ENCODE measurements at places on chromosomes 1 and 21. TPM values are rescaled to one million over a fixed set of nuclear protein-coding genes. Genes with fewer than 3 reads are reported as not detected.

INAVA gene
- 2.7 TPM for total RNA-seq

DNA sequence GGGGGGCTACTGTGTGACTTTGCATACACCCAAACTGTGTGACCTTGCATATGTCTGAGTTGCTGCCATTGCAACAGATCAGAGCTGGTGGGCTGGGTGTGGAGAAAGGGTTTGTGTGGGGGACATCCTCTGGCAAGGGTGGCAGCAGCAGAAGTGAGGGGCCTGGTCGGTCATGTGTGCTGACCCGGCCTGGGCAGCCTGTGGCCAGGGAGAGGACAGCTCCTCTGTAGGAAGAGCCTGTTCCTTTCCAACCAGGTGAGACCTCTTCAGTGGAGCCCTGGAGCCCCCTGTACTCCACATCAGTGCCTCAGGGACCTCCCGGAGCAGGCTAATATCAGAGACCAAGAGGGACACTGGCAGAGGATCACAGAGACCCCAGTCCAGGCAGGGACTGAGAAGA lies 8.3 kb downstream of the PCSK9 start:
- no peak for DNase-seq
- H3K27me3 ChIP-seq = no peaks in the 10 kb centered on the region
- no peak overlapping the region for H3K27ac ChIP-seq
- no peaks in the 10 kb centered on the region for H3K4me1 ChIP-seq

RGS16 gene
- total RNA-seq = 8.3 TPM

DNA sequence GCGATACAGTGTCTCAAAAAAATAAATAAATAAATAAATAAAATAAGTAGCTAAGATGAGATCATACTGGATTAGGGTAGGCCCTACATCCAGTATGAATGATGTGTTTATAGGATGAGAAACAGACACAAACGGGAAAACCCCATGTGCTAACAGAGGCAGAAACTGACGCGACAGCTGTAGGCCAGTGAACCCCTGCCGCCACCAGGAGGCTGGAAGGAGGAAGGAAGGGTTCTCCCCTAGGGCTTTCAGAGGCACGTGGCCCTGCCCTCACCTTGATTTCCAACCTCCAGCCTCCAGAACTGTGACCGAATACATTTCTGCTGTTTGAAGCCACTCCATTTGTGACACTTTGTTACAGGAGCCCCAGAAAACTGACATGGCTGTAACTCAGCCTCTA lies 38.5 kb downstream of the CHD5 start:
- no peak overlapping the region for H3K4me3 ChIP-seq
- H3K4me1 ChIP-seq = no peaks in the 10 kb centered on the region
- DNase-seq = no peak

DNA sequence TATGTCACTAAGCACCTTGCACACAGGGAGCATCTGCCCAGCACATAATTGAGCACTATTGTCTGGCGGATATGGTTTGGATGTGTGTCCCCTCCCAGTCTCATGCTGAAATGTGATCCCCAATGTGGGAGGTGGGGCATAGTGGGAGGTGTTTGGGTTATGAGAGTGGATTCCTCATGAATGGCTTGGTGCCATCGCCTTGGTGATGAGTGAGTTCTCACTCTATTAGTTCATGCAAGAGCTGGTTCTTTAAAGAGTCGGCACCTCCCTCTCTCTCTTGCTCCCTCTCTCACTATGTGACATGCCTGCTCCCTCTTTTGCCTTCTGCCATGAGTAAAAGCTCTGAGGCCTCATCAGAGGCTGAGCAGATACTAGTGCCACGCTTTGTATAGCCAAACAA lies 9.5 kb downstream of the CTSK start:
- no peak overlapping the region for H3K27ac ChIP-seq
- no peak for DNase-seq
- H3K4me3 ChIP-seq = no peak overlapping the region
- H3K36me3 ChIP-seq = no peaks in the 10 kb centered on the region
